AG20443 (cell line): ENCODE measurements at places on chromosomes 6 and 20.

- no peak for DNase-seq
Observed at GRCh38 chr6:47162793-47163192, 120.7 kb upstream of the ADGRF1 start.

DNA sequence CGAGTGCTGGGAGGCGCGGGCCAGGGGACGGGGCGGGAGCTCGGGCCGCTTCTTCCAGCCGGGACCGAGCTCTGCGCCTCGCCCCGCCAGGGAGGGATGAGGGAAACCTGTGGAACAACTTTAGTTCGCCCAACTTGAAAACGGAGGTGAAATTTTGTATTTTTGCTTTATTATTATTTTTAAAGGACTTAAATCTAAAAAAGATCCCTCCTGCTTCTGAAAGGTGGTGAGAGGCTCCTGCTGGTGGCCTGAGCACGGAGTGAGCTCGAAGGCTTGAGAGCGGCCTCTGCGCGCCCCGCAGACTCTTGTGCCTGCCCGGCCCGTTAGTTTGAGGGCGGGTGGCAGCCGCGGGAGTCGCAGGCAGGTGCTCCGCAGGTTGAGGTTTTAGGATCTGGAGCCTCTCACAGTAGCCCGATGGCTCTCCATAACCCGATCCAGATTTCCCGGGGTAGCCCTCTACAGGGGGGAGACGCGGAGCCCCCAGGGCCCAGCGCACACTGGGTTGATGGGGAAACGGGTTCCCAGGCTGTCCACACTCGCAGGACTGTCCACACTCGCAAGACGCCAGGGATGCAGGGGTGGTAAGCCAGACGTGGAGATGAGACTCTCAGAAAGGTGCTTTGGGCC, 46.2 kb upstream of the SUPT3H start:
- no peak for DNase-seq

GRCh38 chr20:21338291-21338690, 35.2 kb downstream of the XRN2 start:
- no peak for DNase-seq

DNA sequence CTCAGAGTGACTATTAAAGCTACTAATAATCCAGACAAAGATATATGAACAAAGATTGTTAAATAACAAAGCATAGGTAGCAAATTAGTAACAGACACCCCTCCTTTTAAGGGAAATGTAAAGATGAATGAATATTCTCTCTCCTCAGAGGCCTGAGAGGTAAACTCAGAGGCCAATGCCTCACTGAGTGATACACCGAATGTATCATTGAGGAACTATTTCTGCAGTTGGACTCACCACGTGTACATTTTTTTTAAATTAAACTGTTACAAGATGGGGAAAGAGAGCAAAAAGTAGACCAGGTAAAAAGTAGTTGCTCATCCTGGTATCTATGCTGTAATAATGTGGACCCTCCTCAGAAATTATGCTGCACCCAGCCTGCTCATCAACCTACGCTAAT, 72.3 kb upstream of the IPCEF1 start:
- DNase-seq: peak; percentile 34

DNA sequence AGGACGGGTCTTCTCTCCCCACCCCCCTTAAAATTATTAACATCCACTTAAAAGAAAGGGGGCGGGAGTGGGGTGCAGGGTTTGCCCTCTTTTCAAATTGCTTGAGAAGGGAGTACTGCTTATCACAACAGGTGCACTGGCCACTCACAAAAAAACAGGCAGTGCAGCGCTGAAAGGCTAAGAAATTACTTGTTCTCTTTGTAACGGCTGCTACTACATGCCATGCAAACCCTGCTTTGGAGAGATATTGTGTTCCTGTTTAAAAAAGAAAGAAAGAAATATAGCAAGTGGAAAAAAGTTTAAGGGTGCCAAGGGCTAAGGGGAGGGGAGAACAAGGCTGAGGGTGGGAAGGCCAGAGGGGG, 312.7 kb upstream of the JARID2 start:
- no peak for DNase-seq
